ENCODE measurements at places on chromosomes 12 and 14.

DNA sequence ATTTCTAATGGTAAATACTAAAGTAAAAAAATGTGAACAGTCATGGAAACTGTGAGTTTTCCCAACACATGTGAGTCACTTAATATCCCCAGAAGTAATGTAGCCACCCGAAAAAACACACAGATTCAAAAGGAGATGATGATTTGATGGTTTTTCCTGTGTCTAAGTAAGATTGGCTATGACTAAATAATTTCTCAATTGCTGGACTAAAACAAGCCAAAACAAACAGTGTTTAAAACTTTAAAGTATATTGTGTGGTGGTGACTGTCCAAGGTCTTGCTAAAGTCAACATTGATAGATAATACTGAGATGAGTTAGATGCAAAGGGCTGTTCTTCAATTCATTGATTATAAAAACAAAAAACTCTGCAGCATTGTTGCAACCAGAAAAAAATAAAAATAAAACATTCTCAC is 89.6 kb upstream of the SOX5 start:
- DNase-seq: no peak

GRCh38 chr12:97003276-97003675 is 96.2 kb downstream of the NEDD1 start:
- DNase-seq: no peak

DNA sequence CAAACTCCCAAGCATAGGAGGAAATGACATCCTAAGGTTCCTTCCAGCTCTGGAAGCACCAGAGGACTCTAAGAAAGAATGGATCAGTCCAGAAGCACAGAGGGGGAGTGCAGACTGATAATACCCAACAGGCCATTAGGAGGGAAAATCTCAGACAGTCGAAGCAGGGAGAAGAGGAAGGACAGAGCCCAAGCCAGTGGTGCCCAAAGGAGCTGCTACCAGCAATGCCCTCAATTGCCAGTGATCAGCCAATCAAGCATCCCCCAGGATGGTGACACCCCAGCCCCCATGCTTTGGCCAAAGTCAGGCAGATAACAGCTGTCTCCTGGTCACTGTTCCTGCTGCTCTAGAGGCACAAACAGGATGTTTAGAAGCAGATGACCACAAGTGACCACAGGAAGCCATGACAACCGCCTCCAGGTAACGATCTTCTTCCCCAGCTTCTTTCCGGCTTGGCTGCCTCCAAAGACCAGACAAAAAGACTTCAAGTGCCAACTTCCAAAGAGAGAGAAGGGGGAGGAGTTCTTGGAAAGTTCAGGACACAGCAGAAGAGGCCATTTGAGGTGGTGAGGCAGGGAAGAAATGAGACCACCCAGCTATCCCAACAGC is 16.2 kb downstream of the PXN start:
- DNase-seq: no peak

GRCh38 chr14:26896447-26896846 is 298.6 kb upstream of the NOVA1 start:
- no peak for DNase-seq

- no peak for DNase-seq
Observed at GRCh38 chr14:97283005-97283403, 485.8 kb downstream of the VRK1 start.

DNA sequence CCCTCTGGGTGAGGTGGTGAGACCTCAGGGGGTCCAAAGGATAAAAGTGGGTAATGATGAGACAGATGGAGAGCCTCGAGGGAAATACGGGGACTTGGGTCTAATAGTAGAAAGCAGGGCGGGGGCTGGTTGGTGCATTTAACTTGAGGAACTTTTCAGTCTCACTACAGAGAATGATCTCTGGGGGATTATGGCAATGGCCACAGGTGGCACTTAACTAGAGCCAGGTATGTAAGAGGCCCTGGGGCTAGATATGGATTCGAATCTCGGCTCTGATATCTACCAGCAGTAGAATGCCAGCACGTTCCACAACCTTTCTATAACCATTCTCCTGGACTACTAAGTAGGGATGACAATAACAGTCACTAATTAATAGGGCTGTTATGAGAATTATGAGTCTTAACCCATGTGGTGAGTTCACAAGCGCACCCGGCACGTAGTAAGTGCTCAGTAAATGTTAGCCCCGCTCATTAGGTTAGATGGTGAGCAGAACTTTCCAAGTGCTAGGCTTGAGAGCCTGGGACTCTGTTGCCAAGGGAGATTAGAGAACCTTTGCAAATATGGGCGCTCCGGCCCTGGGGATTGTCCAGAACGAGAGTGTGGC is 888 bp upstream of the PLXNC1 start:
- no peak for DNase-seq
